ENCODE measurements at places on chromosomes 11 and 22. TPM values are rescaled to one million over a fixed set of nuclear protein-coding genes. Genes with fewer than 3 reads are reported as not detected.

HTR3B gene
- total RNA-seq: not detected

TRIM51G gene
- total RNA-seq: not detected

SYT8 gene
- total RNA-seq: not detected

LRRC74B gene
- total RNA-seq: not detected

FGF4 gene
- total RNA-seq: not detected

RIMBP3C gene
- 0.68 TPM for total RNA-seq

PATZ1 gene
- 15.7 TPM for total RNA-seq

CHRNA10 gene
- total RNA-seq: not detected

P2RY6 gene
- total RNA-seq: not detected

RAC2 gene
- total RNA-seq: 54.1 TPM

MB gene
- not detected for total RNA-seq

SLC43A3 gene
- 39.3 TPM for total RNA-seq

ISX gene
- total RNA-seq: not detected

TSGA10IP gene
- total RNA-seq: not detected

GAL gene
- 1.5 TPM for total RNA-seq

GUCY1A2 gene
- 0.25 TPM for total RNA-seq

DGCR8 gene
- 16.5 TPM for total RNA-seq

MOGAT2 gene
- not detected for total RNA-seq

IGSF9B gene
- total RNA-seq: 0.75 TPM

SORL1 gene
- total RNA-seq: not detected

ARHGAP8 gene
- total RNA-seq: not detected

ST14 gene
- total RNA-seq: not detected

VSIG10L2 gene
- total RNA-seq: not detected

CASP5 gene
- not detected for total RNA-seq

BIK gene
- total RNA-seq: not detected

PDGFD gene
- 73.8 TPM for total RNA-seq
